ENCODE measurements at places on chromosomes 12 and 14.

- DNase-seq = no peak
These were observed 85.1 kb upstream of the ARHGAP5 start for GRCh38 chr14:31992011-31992447.

- DNase-seq = no peak
These were observed 907.5 kb upstream of the MDGA2 start for GRCh38 chr14:48582938-48583337.

DNA sequence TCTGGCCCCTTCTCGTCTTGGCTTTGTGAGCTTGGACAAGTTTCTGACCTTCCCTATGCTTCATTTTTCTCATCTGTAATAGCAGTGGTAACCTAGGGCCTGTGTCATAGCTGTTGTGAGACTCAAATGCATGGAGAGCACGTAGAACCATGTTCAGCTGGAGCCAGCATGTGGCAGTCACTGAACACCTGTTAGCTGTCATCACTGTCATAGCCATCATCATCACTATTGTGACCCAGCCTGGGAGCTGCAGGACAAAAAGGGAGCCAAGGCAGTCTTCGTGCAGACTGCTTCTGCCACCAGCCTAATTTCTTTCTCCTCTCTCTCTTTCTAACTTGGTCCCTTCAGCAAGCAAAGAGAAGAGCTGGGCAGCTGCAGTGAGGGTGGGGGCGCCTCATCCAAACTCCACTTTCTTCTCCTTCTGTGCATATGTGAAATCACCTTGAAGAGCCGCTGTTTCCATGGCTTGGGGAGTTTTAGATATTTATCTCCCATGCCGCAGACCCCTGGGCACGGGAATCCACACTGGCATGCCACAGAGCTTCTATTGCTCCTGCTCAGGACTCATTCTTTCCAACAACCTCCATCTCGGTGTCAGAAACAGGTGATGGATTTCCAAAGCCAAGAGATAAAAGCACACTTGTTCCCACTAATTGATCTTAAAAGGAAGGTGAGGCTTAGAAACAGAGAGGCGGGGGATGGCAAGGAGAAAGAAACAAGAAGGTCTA is 87.0 kb downstream of the SRRM4 start:
- DNase-seq = no peak

GRCh38 chr12:130815028-130815741 is 23.9 kb downstream of the STX2 start:
- no peak for DNase-seq

DNA sequence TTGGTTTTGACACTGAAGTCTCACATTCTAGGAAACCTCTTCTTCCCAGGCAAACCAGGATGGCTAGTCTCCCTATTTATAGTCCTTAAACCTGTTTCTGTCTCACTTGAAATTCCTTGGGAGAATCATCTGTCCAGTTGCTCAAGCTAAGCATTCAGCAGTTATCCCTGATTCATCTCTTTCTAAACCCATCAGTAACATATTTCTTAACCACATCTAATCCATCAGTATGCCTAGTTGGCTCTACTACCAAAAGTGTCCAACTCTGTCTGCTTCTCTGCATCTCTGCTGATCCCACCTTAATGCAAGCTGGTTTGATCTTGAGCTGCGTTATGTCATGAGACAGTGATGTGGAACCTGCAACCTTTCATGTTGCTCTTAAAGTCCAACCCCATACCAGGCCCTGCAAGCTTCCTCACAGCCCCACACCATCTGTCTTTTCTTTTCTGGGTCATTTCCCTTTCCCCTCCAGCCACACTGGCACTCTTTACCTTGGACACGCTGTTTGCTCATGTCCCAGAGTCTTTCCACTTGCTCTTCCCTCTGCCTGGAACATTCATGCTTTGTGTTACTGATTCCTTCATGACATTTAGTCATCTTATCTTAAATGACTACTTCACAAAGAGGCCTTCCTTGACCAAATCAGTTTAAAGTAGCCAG is 380.8 kb upstream of the RGS6 start:
- DNase-seq = no peak

DNA sequence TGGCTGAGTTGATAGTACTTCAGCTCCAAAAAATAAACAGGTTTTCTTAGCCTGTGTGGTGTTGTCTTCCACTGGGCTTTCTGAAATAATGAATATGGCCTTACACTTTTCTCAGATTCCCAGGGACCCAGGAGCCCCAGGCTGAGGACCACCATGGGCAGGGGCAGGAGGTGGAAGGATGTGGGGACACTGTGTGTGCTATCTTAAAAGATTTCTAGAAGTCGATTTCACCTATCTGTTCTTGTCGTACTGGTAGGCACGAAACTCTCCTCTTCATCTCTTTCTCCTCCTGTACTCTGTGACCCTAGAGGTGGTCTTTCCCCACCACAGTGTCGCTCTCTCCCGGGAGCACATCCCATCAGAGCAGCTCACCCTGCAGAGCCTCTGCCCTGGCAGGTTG is 107.7 kb upstream of the FKBP4 start:
- no peak for DNase-seq

DNA sequence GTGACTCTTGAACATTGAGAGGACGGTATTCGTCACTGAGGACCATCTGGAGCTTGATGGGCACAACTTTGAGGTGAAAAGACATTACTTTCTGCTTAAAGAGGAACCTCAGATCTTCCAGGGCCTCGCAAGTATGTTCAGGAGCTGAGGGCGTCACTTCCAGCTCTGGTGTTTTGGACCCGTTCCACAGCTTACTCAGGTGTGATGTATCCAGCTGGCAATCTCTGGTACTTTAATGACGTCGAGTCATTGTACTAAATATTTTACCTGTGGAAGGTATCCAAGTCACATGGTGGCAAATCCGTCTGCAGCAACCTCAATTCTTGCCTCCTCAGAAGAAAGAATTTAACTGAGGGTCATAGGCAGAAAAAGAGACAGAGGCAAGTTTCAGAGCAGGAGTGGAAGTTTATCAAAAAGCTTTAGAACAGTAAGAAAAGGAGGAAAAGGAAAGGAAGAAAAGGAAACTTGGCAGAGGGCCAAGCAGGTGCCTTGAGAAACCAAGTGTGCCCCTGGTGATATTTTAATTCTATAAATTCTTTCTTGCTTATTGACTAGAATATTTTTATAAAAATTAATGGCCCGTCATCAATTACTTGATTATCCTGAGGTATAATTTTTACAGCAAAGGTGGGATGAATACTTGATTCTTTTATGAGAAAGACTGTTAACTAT is 250.6 kb downstream of the AEBP2 start:
- DNase-seq = no peak
